Peyer's patch (tissue), 4 donors: ENCODE measurements at places on chromosomes 3 and 15. TPM values are rescaled to one million over a fixed set of nuclear protein-coding genes. Genes with fewer than 3 reads are reported as not detected.
A peak's percentile ranks its signal among the peaks of the same experiment; 100 is the strongest.

GRCh38 chr15:66884661-66885237 is 180.7 kb upstream of the SMAD3 start:
- DNase-seq, result no peak
- no peaks in the 10 kb centered on the region for H3K36me3 ChIP-seq
- no peaks in the 10 kb centered on the region for H3K4me1 ChIP-seq
- H3K27ac ChIP-seq, result no peak overlapping the region
- H3K4me3 ChIP-seq, result no peak overlapping the region

DNA sequence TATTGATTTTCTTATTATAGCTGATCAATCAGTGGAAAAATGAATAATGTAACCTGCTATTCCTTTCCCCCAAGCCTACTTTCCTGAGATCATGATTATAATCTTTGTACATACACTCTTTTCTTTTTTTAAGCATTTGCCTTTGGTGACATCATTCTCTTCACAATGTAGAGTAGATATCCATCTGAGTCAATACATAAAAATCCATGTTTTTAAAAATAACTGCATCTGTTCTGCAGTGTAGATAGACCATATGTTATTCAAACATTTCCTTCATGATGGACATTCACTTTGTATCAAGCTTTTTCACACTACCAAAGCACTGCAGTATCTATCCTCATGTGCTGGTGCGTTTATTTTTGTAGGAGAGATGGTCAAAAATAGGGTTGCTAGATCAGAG is 211.1 kb downstream of the PTPRG start:
- no peaks in the 10 kb centered on the region for H3K4me1 ChIP-seq
- H3K27me3 ChIP-seq, result no peaks in the 10 kb centered on the region
- no peaks in the 10 kb centered on the region for H3K36me3 ChIP-seq
- no peak overlapping the region for H3K4me3 ChIP-seq

- no peak overlapping the region for H3K4me3 ChIP-seq
- H3K4me1 ChIP-seq, result no peaks in the 10 kb centered on the region
- H3K27ac ChIP-seq, result no peak overlapping the region
- no peak for DNase-seq
- H3K36me3 ChIP-seq, result no peaks in the 10 kb centered on the region
These were observed 101.5 kb downstream of the DUT start for GRCh38 chr15:48432688-48433087.

DNA sequence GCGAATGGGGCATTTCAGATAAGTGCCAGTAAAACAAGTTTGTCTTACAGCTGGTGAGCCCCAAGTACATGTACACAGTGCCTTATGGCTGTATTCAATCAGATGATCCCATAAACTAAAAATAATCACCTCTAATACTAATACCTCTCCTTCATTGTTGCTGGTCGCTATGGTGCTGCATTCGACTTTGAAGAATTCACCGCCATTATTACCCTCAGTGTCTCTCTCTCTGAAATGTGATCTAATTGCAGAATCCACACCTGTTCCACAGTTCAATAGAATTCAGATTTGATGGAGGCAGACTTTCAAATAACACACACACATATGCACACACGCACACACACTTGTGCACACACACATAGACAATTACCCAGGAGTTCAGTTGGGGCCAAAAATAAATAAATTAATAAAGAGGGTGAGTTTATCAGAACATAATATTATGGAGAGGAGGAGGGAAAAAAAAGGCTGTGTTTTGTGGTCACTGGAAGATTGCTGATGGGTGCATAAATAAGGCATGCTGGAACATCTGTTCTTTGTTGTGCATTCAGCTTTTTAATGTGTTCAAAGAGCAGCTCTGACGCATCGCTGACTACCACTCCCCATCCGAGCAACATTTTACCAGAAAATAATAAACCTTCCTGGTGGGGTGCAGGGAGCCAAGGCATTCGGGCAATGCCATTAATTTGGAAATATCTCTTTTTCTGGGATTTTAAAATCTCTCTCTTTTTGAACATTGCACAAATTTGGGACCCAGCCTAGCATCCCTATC is 235.7 kb downstream of the SATB1 start:
- no peaks in the 10 kb centered on the region for H3K27me3 ChIP-seq
- no peaks in the 10 kb centered on the region for H3K36me3 ChIP-seq
- no peak overlapping the region for H3K27ac ChIP-seq
- no peak for DNase-seq
- H3K4me3 ChIP-seq, result no peak overlapping the region

Gene MESP2
- not detected for total RNA-seq

GRCh38 chr15:90046911-90047392 is 45.8 kb downstream of the ZNF710 start:
- peaks cover 22% of the 10 kb centered on the region for H3K4me1 ChIP-seq
- no peaks in the 10 kb centered on the region for H3K27me3 ChIP-seq
- H3K4me3 ChIP-seq, result no peak overlapping the region
- no peaks in the 10 kb centered on the region for H3K36me3 ChIP-seq
- H3K27ac ChIP-seq, result peak overlapping the region; percentile 42
- DNase-seq, result peak; percentile 74

DNA sequence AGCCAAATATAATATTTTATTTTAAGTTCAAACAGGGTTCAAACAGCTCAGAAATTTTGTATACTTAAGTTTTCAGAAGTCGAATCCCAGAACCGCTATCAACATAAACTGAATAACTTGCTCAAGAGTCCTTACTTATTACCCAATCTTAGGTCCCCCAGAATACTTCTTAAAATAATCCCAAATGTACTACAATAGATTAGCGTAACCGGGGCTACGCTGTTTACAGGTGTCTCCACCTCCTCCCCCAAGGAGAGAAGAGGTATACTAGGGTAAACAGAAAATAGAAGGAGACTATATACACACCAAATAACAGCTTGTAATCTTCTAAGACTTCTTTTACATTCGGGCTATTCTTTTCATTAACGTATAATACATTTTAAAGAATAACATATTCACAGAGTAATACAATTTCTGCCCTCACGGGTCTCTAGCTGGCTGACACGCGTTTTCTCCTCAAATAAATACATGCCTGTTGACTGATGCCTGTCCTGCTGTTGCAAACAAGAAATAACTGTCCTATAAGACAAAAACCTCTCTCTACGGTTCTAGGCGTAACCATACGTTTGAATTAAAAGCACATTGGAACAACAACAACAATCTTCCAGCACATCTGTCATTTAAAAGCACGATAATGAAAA is 1.3 kb downstream of the DENND4A start:
- DNase-seq, result no peak
- H3K27ac ChIP-seq, result peak overlapping the region; percentile 99
- no peaks in the 10 kb centered on the region for H3K27me3 ChIP-seq
- H3K36me3 ChIP-seq, result no peaks in the 10 kb centered on the region
- H3K4me3 ChIP-seq, result peak overlapping the region; percentile 84
- no peaks in the 10 kb centered on the region for H3K4me1 ChIP-seq
